ENCODE measurements at places on chromosomes 5 and 9. TPM values are rescaled to one million over a fixed set of nuclear protein-coding genes. Genes with fewer than 3 reads are reported as not detected.

Gene FREM1
- 7.6 TPM for total RNA-seq

Gene SNAPC3
- total RNA-seq: 31.5 TPM

DNA sequence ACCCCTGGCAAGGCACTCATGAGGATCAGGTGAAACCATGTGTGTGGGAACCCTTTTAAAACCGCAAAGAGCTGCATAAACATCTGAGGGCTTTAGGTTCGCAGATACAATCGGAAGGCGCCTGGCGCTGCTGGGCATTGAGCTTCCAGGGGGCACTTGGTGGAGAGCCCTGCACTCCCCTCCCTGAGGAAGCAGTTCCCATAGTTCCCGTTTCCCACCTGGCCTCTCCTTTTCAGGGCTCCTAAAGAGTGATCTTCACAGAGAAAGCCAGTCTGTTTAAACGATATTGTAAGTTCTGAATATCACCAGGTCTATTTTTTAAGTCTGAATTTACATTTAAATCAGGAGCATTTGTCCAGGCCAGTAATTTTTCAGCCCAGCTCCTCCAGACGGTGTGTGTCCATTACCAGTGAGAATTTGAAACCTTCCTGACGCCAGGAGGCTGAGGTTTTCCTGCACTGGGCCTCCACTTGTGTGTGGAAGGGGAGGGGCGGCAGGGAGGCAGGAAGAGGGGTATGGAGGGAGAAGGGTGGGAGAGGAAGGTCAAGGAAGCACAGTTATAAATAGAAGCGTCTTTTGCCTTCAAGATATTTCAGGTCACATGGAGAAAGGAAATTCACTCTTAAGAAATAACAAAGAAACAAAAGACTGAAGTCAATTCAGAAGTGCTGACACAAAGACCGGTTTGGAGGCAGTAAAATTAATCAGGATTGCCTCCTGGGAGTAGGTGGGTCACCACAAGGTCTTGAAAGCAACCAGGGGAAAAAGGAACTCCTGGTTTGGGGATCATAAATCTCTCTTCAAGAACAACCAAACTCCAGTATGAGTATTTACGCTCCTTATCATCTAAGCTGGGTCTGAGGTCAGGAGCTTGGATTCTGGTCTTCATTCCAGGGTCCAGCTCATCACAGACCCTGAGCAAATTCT, 14.3 kb upstream of the MGAT1 start:
- peak; percentile 70 for DNase-seq
- no peaks in the 10 kb centered on the region for H3K27me3 ChIP-seq
- no peak overlapping the region for H3K4me3 ChIP-seq
- H3K36me3 ChIP-seq: no peaks in the 10 kb centered on the region

- H3K4me1 ChIP-seq: no peaks in the 10 kb centered on the region
- no peak overlapping the region for H3K27ac ChIP-seq
These were observed 224.3 kb downstream of the AUH start for GRCh38 chr9:91137391-91137790.

- no peak overlapping the region for H3K4me3 ChIP-seq
- no peaks in the 10 kb centered on the region for H3K36me3 ChIP-seq
- H3K27ac ChIP-seq: no peak overlapping the region
- DNase-seq: no peak
- H3K4me1 ChIP-seq: no peaks in the 10 kb centered on the region
These were observed 285.4 kb downstream of the TMEM232 start for GRCh38 chr5:110441035-110441434.

- no peaks in the 10 kb centered on the region for H3K36me3 ChIP-seq
- no peak overlapping the region for H3K27ac ChIP-seq
- H3K4me1 ChIP-seq: no peaks in the 10 kb centered on the region
- DNase-seq: no peak
These were observed 58.3 kb upstream of the ACO1 start for GRCh38 chr9:32326146-32326545.

Gene CXXC5
- 30.0 TPM for total RNA-seq

- H3K4me1 ChIP-seq: no peaks in the 10 kb centered on the region
- no peaks in the 10 kb centered on the region for H3K36me3 ChIP-seq
- H3K27ac ChIP-seq: no peak overlapping the region
- no peak overlapping the region for H3K4me3 ChIP-seq
- no peaks in the 10 kb centered on the region for H3K27me3 ChIP-seq
These were observed 29.6 kb upstream of the FCN2 start for GRCh38 chr9:134851020-134851419.

Gene PCDHGA2
- 3.2 TPM for total RNA-seq

DNA sequence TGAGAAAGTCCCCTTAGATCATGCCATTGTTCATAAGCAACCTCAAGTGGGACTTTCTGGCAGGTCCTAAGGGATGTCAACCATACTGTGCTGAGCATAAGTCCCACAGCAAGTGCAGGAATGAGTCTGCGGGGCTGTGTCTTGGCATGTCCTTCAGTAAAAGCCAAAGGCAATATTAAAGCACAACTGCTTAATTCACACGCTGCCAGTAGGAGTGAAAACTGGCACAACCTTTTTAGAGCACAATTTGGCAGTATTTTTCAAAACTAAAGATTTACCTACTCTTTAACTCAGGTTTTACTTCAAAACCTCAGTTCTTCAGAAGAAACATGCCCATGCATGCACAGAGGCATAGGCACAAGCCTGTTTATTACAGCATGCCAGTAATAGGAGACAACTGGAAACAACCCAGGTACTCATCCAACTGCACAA, 24.4 kb upstream of the SMAD5 start:
- no peak overlapping the region for H3K27ac ChIP-seq
- no peaks in the 10 kb centered on the region for H3K27me3 ChIP-seq
- H3K4me3 ChIP-seq: no peak overlapping the region

Gene FBXO38
- 29.4 TPM for total RNA-seq

Gene C7
- total RNA-seq: 410 TPM

DNA sequence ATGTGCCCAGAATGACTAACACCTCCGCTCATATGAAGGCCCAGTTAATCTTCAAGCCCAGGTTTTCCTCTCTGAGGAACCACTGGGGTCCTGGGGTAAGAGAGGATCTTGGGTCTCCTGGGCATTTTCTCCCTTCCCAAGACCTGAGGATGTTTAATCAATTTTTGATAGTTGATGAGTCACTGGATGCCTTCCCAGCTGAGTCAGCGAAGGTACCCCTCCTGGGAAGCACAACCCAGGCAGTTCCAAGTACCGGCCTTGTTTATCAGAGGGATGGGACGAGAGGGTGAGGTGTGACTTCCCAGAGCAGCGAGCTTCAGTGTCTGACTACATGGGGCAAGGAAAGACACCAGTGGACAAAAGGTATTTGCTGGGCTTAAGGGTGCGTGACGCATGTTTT, 119.6 kb upstream of the IL12B start:
- H3K36me3 ChIP-seq: no peaks in the 10 kb centered on the region
- H3K27ac ChIP-seq: no peak overlapping the region
- H3K4me3 ChIP-seq: no peak overlapping the region
- DNase-seq: no peak
- no peaks in the 10 kb centered on the region for H3K27me3 ChIP-seq

GRCh38 chr5:72351376-72351775, 31.2 kb downstream of the PTCD2 start:
- DNase-seq: no peak
- H3K4me3 ChIP-seq: no peak overlapping the region
- no peaks in the 10 kb centered on the region for H3K27me3 ChIP-seq

Gene WDR38
- total RNA-seq: 0.79 TPM

DNA sequence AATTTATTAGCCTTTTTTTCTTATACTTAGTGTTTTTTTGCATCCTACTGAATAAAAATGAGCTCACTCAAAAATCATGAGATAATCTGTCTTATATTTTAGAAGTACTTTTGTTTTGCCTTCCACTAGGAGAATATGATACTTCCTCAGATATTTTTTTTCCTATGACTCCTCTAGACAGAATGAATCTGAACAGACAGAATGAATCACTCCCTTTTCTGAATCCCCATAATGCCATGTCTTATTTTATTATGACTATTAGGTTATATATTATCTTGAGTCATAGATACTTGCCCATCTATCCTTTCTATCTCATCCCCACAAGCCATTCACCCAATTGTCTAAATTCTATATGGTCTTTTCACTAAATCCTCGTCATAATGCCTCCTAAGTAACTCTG, 134.6 kb downstream of the BRINP1 start:
- no peaks in the 10 kb centered on the region for H3K36me3 ChIP-seq
- no peaks in the 10 kb centered on the region for H3K4me1 ChIP-seq
- H3K4me3 ChIP-seq: no peak overlapping the region
- no peaks in the 10 kb centered on the region for H3K27me3 ChIP-seq
- DNase-seq: no peak
- no peak overlapping the region for H3K27ac ChIP-seq

- peak overlapping the region; percentile 97 for H3K27ac ChIP-seq
- H3K4me1 ChIP-seq: peaks cover 14% of the 10 kb centered on the region
- H3K4me3 ChIP-seq: no peak overlapping the region
- H3K36me3 ChIP-seq: no peaks in the 10 kb centered on the region
- DNase-seq: no peak
These were observed 3.2 kb upstream of the AKNA start for GRCh38 chr9:114390952-114391351.

- H3K4me3 ChIP-seq: no peak overlapping the region
- no peak for DNase-seq
- H3K27me3 ChIP-seq: no peaks in the 10 kb centered on the region
- H3K27ac ChIP-seq: no peak overlapping the region
These were observed 36.7 kb downstream of the NFIB start for GRCh38 chr9:14277244-14277643.

Gene SCGB3A1
- total RNA-seq: not detected

GRCh38 chr5:107413754-107414153, 257.0 kb downstream of the EFNA5 start:
- no peak for DNase-seq
- H3K4me1 ChIP-seq: no peaks in the 10 kb centered on the region
- no peak overlapping the region for H3K27ac ChIP-seq

DNA sequence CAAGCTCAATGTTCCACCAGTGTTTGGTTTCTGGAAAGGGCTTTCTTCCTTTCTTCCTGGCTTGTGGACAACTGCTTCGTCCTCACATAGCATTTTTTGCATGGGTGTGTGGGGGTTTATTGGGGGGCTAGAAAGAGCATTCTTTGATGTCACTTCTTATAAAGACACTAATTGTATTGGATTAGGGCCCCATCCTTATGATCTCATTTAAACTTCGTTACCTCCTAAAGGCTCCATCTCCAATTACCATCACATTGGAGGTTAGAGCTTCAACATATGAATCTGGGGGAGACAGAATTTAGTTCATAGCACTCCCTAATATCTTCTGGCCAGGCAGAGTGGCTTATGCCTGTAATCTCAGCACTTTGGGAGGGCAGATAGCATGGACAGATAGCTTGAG, 6.1 kb upstream of the MACROH2A1 start:
- no peaks in the 10 kb centered on the region for H3K27me3 ChIP-seq
- H3K36me3 ChIP-seq: no peaks in the 10 kb centered on the region
- no peak overlapping the region for H3K4me3 ChIP-seq
- no peak for DNase-seq
- H3K4me1 ChIP-seq: no peaks in the 10 kb centered on the region

GRCh38 chr5:59582746-59583145, 310.8 kb downstream of the PDE4D start:
- no peaks in the 10 kb centered on the region for H3K4me1 ChIP-seq
- H3K27me3 ChIP-seq: no peaks in the 10 kb centered on the region
- H3K36me3 ChIP-seq: no peaks in the 10 kb centered on the region
- DNase-seq: no peak
- H3K4me3 ChIP-seq: no peak overlapping the region
- no peak overlapping the region for H3K27ac ChIP-seq

Gene ENC1
- 2.6 TPM for total RNA-seq

GRCh38 chr9:119768266-119768665, 399.0 kb upstream of the BRINP1 start:
- H3K27me3 ChIP-seq: no peaks in the 10 kb centered on the region
- no peaks in the 10 kb centered on the region for H3K36me3 ChIP-seq
- no peaks in the 10 kb centered on the region for H3K4me1 ChIP-seq

Gene CCL21
- total RNA-seq: 7.6 TPM

Gene PRR16
- total RNA-seq: 8.8 TPM

Gene PCDHB2
- 2.3 TPM for total RNA-seq

DNA sequence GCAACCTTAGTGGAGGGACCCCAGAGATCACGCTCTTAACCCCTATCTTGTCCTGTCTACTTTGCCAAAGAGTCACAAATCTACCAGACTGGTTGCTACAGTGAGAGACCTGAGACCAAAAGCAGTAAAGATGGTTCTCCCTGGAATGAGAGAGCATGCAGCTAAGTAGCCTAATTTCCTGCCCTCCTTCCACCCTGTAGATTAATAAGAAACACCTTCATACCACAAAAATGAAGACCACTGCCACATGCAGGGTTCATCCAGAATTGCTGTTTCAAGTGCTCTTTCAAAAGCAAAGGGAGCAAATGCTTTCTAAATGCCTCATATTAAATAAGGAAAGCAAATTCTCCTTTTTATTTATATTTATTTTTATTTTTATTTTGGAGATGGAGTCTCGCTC, 119.1 kb downstream of the UGCG start:
- no peak for DNase-seq
- no peaks in the 10 kb centered on the region for H3K27me3 ChIP-seq
- H3K4me3 ChIP-seq: no peak overlapping the region
- H3K36me3 ChIP-seq: no peaks in the 10 kb centered on the region

Gene TSSK1B
- total RNA-seq: not detected

Gene TPRN
- total RNA-seq: 5.6 TPM

All from uterus (tissue), 4 donors.